ENCODE measurements at places on chromosomes 5 and 9. TPM values are rescaled to one million over a fixed set of nuclear protein-coding genes. Genes with fewer than 3 reads are reported as not detected.

The SLC34A1 gene
- not detected for total RNA-seq

The MARCOL gene
- total RNA-seq = not detected

The GFI1B gene
- not detected for total RNA-seq

The SLC6A19 gene
- total RNA-seq = 2.6 TPM

The FBP1 gene
- 6.0 TPM for total RNA-seq

The STKLD1 gene
- 3.8 TPM for total RNA-seq

Measured in progenitor cell of endocrine pancreas (in vitro differentiated cells).